RWPE1 (cell line): ENCODE measurements at places on chromosomes 3 and 15.

GRCh38 chr15:65062726-65063125, 5.1 kb downstream of the RASL12 start:
- DNase-seq = no peak

DNA sequence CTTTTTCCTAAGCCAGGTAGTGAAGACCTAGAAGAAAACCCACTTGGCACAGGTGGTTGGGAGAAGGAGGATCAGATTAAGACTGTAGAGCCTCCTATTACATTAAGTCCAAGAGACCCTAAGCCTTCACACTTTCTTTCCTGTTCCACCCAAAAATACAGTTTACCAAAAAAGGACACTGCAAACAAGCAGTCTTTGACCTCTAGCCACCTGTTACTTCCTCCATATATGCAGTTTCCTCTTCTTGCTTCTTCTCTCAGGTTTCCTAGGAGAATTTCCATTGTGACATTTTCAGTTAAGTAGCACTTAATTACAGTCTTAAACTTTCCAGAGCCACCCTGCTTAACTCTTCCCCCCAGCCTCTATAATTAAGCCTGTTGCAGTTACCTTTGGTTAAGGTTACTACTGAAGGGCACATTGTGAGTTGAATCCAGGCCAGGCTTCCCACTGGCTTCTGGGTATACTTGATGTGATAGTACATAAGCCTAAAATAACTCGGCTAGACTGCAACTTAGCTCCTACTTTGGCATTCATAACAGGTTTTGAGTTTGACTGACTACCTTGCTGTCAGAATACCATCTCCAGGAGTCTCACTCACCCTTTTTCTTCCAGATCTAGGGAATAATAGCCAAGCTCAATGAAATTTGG, 114.2 kb upstream of the UMPS start:
- DNase-seq = no peak

DNA sequence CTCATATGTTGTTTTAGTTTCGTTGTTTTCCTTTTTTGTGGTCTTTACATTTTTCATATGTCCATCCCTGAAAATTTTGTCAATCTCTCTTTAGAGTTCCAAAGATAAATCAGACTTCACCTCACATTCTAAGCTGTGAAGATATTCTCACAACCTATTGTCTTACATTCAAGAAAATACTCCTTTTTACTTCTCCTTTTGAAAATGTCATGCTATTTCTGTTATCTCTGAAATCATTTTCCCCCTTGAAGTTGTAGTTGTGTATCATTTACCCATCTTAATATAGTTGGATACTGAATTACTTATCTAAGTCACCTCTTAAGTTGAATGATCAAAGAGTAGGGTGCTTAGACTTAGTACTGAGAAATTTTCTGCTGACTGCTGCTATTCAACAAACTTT, 74.3 kb downstream of the DCUN1D1 start:
- DNase-seq = no peak

GRCh38 chr15:88704791-88705768, 66.3 kb downstream of the ISG20 start:
- DNase-seq = no peak

DNA sequence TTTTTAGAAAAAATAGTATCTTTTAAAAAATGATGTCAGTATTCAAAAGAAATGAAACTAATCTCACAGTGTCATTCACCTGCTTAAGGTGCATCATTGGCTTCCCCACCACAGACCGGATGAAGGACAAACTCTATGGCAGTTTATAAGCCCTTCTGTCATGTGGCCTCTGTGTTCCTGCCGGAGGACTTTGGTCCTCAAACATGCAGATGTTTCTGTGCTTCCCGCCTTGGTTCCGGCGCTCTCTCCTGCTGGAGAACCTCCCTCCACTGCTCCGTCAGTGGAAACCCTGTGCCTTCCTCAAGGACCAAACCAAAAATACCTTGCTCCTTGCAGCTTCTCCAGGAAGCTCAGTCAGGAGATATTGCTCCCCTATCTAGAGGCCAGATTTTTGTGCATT, 326.3 kb downstream of the UACA start:
- no peak for DNase-seq

DNA sequence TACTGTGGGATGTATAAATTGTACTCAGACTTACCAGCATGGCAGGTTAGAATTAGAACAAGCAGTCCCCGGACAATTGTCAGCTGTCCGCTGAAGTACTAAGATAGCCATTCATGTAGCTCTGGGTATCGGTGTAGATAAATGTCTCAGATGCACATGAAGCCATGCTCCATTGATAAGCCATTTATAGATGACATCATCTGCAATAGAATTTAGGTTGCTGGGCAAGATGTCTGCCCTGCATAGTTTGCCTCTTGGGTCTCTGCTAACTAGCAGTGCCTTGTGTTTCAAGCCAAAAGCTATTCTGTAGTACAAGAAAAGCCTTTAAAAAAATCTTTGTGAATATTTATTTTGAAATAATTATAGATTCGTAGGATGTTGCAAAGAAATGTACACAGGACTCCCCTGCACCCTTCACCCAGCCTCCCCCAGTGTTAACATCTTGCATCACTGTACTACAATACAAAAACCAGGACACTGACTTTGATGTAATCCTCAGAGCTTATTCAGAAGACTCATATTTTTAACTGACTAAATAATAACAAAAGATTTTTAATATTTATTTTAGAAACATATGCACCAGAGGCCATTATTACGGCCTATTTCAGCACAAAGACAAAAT, 220.6 kb upstream of the THRB start:
- DNase-seq = no peak

DNA sequence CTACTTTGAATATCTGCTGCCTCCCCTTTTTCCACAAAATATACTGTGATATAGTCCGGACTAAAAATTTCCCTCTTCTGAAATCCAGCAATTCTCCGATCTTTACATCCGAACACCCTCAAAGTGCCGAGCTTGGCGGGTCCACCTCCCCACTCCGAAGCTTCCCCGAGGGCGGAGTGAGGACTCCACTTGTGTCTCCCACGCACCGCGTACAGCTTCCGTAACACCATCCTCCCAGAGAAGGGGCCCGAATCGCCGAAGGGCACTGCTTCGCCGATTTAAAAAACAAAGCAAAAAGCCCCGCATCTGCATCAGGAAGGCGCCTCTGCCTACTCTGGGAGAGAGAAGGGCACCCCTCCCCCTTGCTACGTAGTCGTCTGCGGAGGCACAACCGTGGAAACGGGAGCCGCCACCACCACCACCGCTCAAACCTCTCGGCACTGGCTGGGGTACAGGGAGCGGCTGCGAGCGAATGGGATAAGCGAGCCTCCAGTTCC, 551 bp downstream of the NCBP2 start:
- peak; percentile 50 for DNase-seq

- DNase-seq = no peak
These were observed 156.2 kb upstream of the THRB start for GRCh38 chr3:24650839-24651238.

GRCh38 chr3:2915826-2916225, 194.3 kb downstream of the IL5RA start:
- DNase-seq = no peak

- DNase-seq = no peak
These were observed 40.8 kb downstream of the POLR2M start for GRCh38 chr15:57747206-57747896.

- DNase-seq = no peak
These were observed 198.2 kb upstream of the TMC3 start for GRCh38 chr15:81572190-81572589.

DNA sequence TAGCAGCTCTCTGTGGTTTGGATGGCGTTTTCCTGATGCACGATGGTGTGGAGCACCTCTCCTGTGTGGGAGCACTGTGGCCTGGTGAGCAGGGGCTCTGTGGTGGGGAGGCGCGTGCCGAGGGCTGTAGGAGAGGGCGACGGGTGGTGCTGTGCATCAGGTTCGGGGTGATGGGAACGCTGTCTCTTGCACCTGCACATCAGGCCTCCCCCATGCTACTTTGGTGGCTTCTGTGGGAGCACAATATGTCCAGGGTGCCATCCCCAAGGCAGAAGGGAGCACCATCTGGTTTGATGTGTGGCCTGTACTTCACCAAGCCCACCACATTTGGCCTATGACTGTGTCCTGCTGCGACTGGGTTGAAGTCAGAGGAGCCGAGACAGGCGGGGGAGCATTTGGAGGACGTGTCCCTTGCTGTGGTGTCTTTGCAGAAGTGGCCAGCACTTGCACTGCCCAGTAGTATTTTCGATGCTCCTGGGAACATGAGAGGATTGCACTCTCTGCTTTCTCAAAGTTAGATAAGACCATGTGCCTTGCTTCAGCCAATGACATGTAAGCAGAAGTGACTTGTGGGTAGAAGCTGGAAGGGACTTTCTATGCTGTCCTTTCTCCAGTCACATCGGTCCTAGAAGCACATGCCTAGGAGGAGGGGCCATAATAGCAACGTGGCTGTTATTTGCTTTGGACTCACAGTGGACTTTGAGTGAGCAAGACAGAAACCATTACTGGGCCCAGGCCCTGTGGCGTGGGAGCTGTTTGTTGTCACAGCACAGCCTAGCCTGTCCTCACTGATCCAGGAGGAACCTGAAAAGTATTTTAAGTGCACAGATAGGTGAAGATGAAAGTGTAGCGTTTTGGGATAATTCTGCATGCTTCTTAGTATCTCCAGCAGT, 72.1 kb downstream of the APBA2 start:
- DNase-seq = no peak

GRCh38 chr15:41048397-41048796, 67.7 kb downstream of the INO80 start:
- DNase-seq = no peak

- no peak for DNase-seq
These were observed 153.6 kb upstream of the ZNF717 start for GRCh38 chr3:75938921-75939320.

- DNase-seq = no peak
These were observed 86.9 kb downstream of the TBL1XR1 start for GRCh38 chr3:177110386-177110785.

DNA sequence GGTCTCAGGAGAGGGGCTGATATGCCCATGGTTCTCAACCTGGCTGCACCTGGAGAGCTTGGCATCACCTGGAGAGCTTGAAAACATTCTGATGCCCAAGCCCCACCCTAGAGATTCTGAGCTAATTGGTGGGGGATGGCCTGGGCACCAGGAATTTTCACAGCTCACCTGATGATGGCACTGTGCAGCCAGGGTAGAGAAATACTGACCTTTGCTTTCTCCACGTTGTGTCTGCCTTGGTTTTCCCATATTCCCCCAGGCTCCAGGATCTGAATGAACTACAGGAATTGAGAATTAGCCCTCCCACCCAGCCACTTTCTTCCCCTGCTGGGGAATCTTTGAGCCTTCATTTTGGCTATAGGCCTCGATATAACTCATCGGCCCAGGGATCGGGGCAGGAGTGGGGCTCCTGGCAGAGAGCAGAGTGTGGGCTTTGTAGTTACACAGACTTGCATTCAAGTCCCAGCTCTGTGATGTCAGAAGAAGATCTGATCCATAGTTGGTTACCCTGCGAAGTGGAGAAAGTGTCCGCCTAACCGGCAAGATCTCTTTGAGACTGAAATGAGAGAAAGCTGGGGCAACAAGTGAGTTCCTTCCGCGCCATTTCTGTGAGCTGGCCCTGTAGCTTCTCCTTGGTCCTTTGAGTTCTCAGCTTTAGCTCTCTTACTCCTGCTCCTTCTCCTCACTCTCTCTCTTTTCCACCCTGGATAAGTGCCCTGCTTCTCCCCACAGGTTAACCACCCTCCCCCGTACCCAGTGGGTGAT, 33.1 kb upstream of the UBE2Q2 start:
- peak; percentile 80 for DNase-seq

- DNase-seq = peak; percentile 78
These were observed 8.4 kb downstream of the MFGE8 start for GRCh38 chr15:88904624-88905327.

- no peak for DNase-seq
These were observed 36.3 kb upstream of the HERC1 start for GRCh38 chr15:63870043-63870394.

- DNase-seq = peak; percentile 8
These were observed 17.8 kb downstream of the SPATA12 start for GRCh38 chr3:57078344-57078634.

DNA sequence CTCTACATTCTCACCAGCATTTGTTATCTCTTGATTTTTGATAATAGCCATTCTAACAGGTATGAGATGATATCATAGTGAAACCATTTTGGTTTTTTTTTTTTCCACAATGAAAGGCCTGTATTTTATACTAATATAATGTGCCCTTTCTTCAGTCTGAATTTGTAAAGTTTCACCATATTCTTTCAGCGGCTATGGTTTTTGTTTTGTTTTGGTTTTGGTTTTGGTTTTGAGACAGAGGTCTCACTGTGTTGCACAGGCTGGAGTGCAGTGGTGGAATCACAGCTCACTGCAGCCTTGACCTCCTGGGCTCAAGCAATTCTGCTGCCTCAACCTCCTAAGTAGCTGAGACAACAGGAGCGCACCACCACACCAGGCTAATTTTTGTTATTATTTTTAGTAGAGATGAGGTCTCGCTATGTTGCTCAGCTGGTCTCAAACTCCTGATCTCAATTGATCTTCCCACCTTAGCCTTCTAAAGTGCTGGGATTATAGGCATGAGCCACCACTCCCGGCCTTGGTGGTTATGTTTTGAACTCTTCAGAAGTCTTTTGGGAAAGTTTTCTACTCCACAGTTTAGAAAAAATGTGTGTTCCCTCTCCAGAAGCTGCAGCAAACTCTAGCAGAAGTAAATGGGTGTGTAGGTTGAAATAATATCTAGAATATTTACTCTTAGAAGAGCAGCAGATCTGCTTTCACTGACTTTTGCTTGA, 110.2 kb upstream of the UMPS start:
- DNase-seq = no peak

DNA sequence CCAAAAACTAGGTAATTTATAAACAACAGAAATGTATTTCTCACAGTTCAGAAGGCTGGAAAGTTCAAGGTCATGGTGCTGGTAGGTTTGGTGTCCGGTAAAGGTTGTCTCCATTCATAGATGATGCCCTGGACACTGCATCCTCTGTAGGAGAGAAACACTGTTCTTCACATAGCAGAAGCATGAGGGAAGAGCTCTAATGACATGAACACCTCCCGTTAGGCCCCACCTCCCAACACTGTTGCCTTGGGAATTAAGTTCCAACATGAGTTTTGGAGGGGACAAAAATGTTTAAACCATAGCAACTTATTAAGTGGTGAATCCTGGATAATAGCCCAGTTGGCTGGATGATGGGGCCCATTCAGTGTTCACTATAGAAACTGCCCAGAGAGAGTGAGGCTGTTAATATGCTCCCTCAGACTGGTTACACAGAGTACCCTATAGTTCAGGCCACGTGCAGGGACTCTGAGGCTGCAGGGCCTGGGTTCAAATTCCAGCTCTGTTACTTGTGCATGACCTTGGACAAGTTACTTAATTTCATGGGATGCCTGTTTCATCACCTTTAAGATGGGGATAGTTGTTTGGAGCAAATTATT, 37.0 kb downstream of the CCNL1 start:
- DNase-seq = no peak

DNA sequence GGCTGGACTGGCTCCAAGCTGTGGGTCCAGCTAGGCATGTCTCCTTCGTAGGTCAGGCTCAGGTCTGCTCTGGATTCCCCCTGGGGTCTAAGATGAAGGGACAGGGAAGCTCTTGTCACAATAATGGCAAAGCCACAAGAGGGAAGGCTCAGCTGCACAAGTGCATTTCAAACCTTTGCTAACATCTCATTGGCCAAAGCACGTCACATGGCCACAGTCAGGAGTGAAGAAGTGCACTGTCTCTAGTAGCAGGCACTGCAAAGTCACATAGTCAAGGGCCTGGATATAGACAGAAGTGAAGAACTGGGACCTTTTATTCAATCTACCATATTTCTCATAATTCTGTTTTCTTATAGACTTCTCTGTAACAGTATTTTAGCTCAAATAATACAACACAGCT, 20.1 kb downstream of the DLEC1 start:
- DNase-seq = no peak
